ENCODE measurements at places on chromosomes 5 and 9.

GRCh38 chr5:91438871-91439270 lies 55.8 kb upstream of the ARRDC3 start:
- H3K4me1 ChIP-seq = peaks cover 36% of the 10 kb centered on the region
- no peak overlapping the region for H3K4me3 ChIP-seq
- H3K36me3 ChIP-seq = peaks cover 9% of the 10 kb centered on the region
- no peak overlapping the region for H3K27ac ChIP-seq
- DNase-seq = no peak

- H3K4me1 ChIP-seq = no peaks in the 10 kb centered on the region
- H3K27ac ChIP-seq = no peak overlapping the region
- H3K4me3 ChIP-seq = no peak overlapping the region
- DNase-seq = no peak
- H3K27me3 ChIP-seq = peaks cover 57% of the 10 kb centered on the region
Measured at GRCh38 chr5:176803943-176804498, 6.3 kb upstream of the UNC5A start.

DNA sequence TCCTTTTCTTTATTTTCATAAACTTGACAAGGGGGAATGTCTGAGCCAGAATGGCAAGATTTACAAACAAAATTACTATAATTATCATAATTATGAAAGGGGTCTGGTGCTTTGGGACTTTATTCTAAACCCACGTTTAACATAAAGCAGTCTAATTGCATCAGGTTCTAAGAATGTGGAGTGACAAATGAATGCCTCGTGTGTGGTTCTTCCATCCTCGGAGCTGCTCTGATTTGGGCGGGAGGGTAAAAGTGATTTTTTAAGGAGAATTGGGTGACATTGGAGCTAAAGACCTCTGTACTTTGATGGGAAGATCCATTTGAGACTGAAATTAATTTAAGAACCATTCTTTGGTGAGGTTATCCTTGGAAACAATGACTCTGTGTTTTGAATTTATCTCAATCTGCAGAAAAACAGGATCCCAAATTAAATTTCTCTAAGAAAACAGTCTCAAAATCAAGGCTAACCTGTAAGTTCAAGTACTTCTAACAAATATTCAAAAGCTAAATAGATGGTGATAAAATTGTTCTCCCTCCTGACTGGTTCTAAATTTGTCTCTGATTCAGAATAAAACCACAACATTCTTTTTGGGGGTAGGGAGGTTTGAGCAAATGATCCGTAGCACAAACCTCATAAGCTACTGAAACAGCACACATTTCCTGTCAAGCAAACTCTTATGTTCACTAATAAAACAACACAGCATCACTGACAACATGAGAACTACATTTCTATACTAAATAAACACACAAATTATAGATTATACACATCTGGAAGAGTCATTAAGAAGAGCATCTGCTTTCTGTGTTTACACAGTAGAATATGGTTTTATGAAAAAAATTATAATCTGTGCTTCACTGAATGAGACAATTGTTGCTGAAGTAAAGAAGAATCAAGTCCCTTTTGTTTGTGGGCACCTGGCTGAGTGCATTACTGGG lies 85.5 kb downstream of the DCP2 start:
- peaks cover 24% of the 10 kb centered on the region for H3K4me1 ChIP-seq
- no peaks in the 10 kb centered on the region for H3K36me3 ChIP-seq
- no peak overlapping the region for H3K27ac ChIP-seq
- H3K4me3 ChIP-seq = no peak overlapping the region
- DNase-seq = no peak

GRCh38 chr9:37639109-37639762 lies 11.5 kb upstream of the FRMPD1 start:
- no peak overlapping the region for H3K4me3 ChIP-seq
- no peak overlapping the region for H3K27ac ChIP-seq
- H3K27me3 ChIP-seq = peaks cover 27% of the 10 kb centered on the region
- no peak for DNase-seq

GRCh38 chr9:99411068-99411467 lies 189.0 kb downstream of the SEC61B start:
- no peak overlapping the region for H3K4me3 ChIP-seq
- H3K4me1 ChIP-seq = peaks cover 4% of the 10 kb centered on the region
- no peak overlapping the region for H3K27ac ChIP-seq
- no peak for DNase-seq
- H3K36me3 ChIP-seq = no peaks in the 10 kb centered on the region
- H3K27me3 ChIP-seq = peaks cover 9% of the 10 kb centered on the region

GRCh38 chr5:57664700-57665099 lies 182.1 kb upstream of the ACTBL2 start:
- no peak overlapping the region for H3K27ac ChIP-seq
- DNase-seq = no peak
- H3K27me3 ChIP-seq = peaks cover 17% of the 10 kb centered on the region
- no peak overlapping the region for H3K4me3 ChIP-seq
- H3K4me1 ChIP-seq = no peaks in the 10 kb centered on the region

DNA sequence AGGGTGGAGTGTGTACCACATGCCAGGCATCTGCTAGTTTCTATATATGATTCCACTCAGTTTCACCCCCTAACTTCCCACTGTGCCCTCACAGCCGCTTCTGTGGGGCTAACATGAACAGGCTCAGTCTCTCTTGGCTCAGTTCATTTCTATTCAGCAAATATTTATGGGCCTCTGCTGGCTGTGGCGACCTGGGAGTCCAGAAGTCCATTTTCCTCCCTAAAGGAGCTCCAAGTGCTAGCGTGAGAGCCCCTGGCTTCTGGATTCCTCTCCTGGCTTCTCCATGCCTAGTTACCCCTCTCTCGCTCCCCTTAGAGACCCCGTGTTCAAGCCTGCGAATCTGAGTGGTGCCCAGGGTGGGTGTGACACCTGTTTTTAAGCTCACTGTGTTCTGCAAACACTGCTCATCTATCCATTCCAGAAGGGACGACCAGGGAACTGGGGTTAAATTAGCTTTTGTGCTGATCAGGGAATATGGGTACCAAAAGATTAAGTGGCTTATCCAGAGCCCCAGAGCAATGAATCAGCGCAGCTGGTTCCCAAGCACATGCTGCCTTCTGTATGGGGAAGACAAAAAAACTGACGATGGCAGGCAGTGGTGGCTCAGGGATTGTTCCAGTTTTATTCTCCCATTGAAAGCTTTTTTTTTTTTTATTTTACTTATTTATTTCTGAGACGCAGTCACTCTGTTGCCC lies 57.6 kb downstream of the HMCN2 start:
- no peaks in the 10 kb centered on the region for H3K36me3 ChIP-seq
- no peak overlapping the region for H3K27ac ChIP-seq
- H3K27me3 ChIP-seq = peaks cover 30% of the 10 kb centered on the region

DNA sequence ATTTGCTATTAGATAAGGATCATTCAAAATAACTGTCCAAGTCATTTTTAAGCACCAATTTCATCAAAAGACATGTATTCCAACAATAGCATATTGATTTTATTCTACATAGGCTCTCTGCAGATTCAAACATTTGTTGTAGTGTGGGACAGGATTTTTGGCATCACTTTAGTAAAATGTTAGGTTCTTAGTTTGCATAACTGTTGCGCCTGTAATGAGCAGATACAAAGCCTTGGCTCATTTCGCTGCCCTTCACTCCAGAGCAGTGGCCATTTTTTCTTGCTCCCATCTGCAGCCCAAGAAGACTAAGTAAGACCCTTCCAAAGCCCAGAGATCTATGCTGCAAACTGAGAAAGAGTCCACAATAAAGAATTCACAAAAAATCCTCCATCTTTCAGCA lies 446.0 kb upstream of the MPDZ start:
- H3K27me3 ChIP-seq = no peaks in the 10 kb centered on the region
- H3K4me1 ChIP-seq = no peaks in the 10 kb centered on the region
- no peak overlapping the region for H3K4me3 ChIP-seq
- no peak overlapping the region for H3K27ac ChIP-seq

- no peaks in the 10 kb centered on the region for H3K36me3 ChIP-seq
- no peak overlapping the region for H3K4me3 ChIP-seq
- no peak for DNase-seq
- no peak overlapping the region for H3K27ac ChIP-seq
- H3K4me1 ChIP-seq = no peaks in the 10 kb centered on the region
Measured at GRCh38 chr5:103424026-103424425, 138.6 kb downstream of the NUDT12 start.

- H3K27me3 ChIP-seq = peaks cover 4% of the 10 kb centered on the region
- no peak overlapping the region for H3K27ac ChIP-seq
- H3K4me1 ChIP-seq = peaks cover 16% of the 10 kb centered on the region
- no peaks in the 10 kb centered on the region for H3K36me3 ChIP-seq
- no peak for DNase-seq
- no peak overlapping the region for H3K4me3 ChIP-seq
Measured at GRCh38 chr9:4420351-4420750, 69.9 kb upstream of the SLC1A1 start.

DNA sequence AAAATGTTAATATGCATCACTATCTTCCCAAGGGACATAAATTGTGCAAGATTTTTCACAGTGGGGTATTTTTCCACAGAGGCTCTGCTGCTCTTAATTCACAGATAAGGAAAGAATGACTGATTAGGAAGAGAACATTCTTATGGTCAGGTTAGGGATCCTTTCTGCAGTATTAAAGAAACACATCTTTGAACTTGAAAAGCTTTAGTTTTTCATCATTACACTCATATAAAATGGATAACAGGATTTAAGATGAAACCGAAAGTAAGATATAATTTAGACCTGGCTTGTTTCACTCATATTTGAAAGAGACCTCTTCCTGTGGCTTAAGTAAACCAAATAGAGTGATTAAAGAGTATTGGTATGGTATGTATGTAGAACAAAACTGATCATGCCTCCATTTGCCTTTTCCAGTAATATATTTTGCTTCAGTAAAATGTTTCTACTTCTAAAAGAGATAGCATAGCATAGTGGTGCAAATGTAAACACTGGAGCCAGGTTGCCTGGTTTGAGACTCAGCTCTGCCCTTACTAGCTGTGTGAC lies 160.0 kb downstream of the PRR16 start:
- H3K27me3 ChIP-seq = no peaks in the 10 kb centered on the region
- H3K4me3 ChIP-seq = no peak overlapping the region
- H3K4me1 ChIP-seq = no peaks in the 10 kb centered on the region
- H3K27ac ChIP-seq = no peak overlapping the region
- no peaks in the 10 kb centered on the region for H3K36me3 ChIP-seq
- no peak for DNase-seq

DNA sequence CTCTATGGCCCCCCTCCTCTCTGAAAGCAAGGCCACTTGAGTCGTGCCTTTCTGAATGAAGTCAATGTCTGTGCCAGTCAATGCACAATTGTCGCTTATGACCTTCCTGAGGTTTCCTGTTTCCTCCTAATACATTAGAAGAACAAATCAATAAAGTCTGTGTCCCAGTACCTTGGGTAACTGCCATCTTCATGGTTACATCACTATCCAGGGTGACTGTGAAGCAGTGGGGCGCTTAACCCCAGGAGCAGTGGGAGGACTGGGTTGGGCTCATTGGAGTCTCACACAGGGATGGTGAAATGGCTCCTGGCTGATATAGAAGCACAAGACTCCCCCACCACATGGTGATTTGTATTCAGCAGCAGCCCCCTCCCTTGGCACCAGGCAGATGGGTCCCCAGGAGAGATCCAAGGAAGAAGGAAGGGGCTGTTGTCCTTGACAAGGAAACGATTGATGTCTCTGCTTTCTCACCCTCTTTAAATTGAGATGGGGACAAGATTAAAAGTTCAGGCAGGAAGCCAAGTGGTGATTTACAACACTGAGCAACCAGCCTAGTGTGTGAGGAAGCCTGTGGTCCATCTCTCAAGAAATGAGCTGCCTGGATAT lies 261.9 kb upstream of the ZNF462 start:
- no peaks in the 10 kb centered on the region for H3K4me1 ChIP-seq
- no peaks in the 10 kb centered on the region for H3K36me3 ChIP-seq
- H3K4me3 ChIP-seq = no peak overlapping the region
- H3K27ac ChIP-seq = no peak overlapping the region

DNA sequence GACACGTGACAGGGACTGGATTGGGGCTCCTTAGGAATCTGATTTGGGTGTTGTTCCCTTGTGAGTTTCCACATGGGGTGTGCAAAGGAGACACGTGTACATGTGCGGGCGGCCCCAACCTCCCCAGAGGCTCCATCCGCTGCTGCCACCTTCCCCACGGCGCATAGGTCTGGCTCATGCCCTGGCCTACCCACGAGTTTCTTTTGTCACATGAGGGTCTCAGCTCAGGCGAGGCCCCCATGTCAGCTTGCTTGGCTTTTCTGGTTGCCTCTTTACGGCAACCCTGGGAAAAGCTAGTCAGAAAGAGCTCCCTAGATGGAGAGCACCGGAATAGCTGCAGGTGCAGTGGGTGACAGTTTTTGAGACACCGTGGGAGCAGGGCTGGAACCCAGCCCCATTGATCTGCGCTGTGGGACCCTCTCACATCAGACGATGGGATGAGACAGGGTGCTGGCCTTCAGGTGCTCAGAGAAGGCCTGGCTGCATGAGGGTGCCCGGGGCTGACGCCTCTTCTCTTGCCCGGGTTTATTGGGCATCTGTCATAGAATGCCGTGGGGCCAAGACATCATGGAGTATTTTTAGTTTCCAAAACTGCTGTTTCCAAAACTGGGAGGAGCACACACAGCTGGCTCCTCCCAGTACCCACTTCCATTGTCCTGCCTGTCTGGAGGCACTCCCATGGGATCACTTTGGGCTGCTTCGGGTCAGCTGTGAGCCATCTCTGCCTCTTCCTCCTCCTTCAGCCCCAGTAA lies 107.8 kb downstream of the WNK2 start:
- H3K27ac ChIP-seq = no peak overlapping the region
- H3K4me3 ChIP-seq = no peak overlapping the region
- no peaks in the 10 kb centered on the region for H3K36me3 ChIP-seq
- DNase-seq = no peak
- no peaks in the 10 kb centered on the region for H3K27me3 ChIP-seq

All from activated naive CD8-positive, alpha-beta T cell treated with anti-CD3 and anti-CD28 coated beads for 36 hours (primary cell).